ENCODE measurements at places on chromosomes 11 and 22. TPM values are rescaled to one million over a fixed set of nuclear protein-coding genes. Genes with fewer than 3 reads are reported as not detected.

UBQLNL gene
- total RNA-seq, result not detected

OR51E2 gene
- not detected for total RNA-seq

OVOL1 gene
- 19.0 TPM for total RNA-seq

OR8H1 gene
- total RNA-seq, result not detected

P4HA3 gene
- 0.21 TPM for total RNA-seq

TCN1 gene
- 0.68 TPM for total RNA-seq

OR5A1 gene
- total RNA-seq, result not detected

HBB gene
- total RNA-seq, result not detected

CCDC82 gene
- 6.2 TPM for total RNA-seq

MYBPC3 gene
- not detected for total RNA-seq

CNTN5 gene
- total RNA-seq, result under 0.01 TPM

MRGPRX3 gene
- total RNA-seq, result under 0.01 TPM

RFPL3 gene
- not detected for total RNA-seq

HTR3A gene
- not detected for total RNA-seq

SMCO4 gene
- total RNA-seq, result 6.0 TPM

C11orf86 gene
- total RNA-seq, result not detected

DEUP1 gene
- total RNA-seq, result under 0.01 TPM

DDTL gene
- 1.7 TPM for total RNA-seq

CCDC73 gene
- under 0.01 TPM for total RNA-seq

PHF21B gene
- total RNA-seq, result not detected

PANX3 gene
- total RNA-seq, result not detected

CASP1 gene
- total RNA-seq, result 77.0 TPM

LRRC75B gene
- 6.5 TPM for total RNA-seq

FGF19 gene
- total RNA-seq, result not detected

MS4A12 gene
- total RNA-seq, result not detected

MFNG gene
- total RNA-seq, result 2.1 TPM

AMOTL1 gene
- total RNA-seq, result 118 TPM

LRP4 gene
- total RNA-seq, result 21.6 TPM

KRTAP5-11 gene
- not detected for total RNA-seq

ELMOD1 gene
- 0.34 TPM for total RNA-seq
